ENCODE measurements at places on chromosomes 3 and 15.

DNA sequence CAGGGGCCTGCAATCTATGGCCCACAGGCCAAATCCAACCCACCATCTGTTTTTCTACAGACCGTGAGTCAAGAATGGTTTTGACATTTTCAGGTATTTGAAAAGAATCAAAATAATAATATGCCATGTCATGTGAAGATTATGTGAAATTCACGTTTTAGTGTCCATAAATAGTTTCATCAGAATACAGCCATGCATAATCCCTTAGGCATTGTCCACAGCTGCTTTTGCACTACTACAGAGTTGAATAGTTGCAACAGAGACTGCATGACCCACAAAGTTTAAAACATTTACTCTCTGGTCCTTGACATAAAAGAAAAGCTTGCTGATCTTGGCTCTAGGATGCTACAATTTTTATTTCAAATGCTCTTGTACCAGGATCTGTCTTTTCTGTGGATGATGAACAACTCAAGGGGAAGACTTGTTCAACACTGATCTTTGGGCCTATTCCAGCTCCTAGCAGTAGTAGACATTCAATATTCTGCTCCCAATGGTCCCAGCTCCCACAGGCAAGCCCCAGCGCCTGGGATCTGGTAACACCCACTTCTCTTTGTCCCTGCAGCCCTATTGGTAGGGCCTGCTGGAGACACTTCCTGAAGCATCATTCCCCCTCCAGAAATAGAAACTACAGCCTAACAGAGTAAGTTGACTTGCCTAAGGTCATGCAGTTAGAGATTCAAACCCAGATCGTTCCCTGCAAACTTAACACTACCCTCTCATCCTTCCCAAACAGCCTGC is 76.9 kb downstream of the MRPL46 start:
- DNase-seq, result no peak

- no peak for DNase-seq
Observed at GRCh38 chr3:73622091-73622805, 2.5 kb downstream of the PDZRN3 start.

- DNase-seq, result no peak
Observed at GRCh38 chr3:106530367-106530766, 661.6 kb upstream of the CBLB start.

DNA sequence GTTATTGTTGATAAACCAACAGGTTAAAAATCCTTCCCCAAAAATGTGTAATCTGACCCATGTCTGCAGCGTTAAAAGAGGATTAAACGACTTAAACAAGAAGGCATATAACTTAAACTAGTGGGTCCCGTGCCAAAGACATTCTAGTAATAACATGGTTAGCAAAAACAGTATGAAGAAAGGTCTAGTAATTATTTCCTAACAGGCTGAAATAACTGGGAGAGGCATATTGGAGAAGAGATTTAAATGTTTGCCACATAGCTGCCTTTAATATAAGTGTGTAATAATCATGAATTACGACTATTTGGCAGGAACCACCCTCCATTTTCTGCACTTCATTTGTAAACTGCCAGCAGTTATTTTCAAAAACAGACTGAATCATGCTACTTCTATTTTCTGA is 67.7 kb upstream of the CSPG5 start:
- DNase-seq, result peak; percentile 29

DNA sequence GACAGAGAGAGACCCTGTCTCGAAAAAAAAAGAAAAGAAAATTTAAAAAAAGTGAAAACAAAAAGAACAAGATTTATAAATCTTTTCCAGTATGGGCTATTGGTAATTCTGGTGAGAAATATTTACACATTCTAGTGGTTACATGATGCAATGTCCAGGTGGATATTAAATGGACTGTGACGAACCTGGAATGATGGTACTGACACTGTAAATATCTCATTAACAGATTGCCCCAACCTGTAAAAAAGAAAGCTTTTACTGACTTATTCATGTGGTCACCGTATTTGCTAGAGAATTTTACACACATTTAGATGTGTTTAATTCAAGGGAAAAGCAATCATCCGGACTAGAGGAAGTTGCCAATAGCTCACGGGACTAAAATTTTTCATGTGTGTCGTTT is 162.1 kb upstream of the LRIG1 start:
- DNase-seq, result no peak

GRCh38 chr3:9110802-9111201 is 138.6 kb downstream of the SRGAP3 start:
- no peak for DNase-seq
